ENCODE measurements at places on chromosomes 16 and 17.

- DNase-seq = no peak
Measured at GRCh38 chr17:14098246-14098645, 28.9 kb downstream of the COX10 start.

GRCh38 chr16:8127070-8127469, 463.2 kb downstream of the TMEM114 start:
- no peak for DNase-seq

- DNase-seq = no peak
Measured at GRCh38 chr17:53655591-53655990, 167.1 kb upstream of the KIF2B start.

GRCh38 chr17:36532435-36532975, 2.2 kb downstream of the MYO19 start:
- no peak for DNase-seq

- DNase-seq = peak; percentile 67
Measured at GRCh38 chr16:9092978-9093344, 1.5 kb downstream of the HAPSTR1 start.

DNA sequence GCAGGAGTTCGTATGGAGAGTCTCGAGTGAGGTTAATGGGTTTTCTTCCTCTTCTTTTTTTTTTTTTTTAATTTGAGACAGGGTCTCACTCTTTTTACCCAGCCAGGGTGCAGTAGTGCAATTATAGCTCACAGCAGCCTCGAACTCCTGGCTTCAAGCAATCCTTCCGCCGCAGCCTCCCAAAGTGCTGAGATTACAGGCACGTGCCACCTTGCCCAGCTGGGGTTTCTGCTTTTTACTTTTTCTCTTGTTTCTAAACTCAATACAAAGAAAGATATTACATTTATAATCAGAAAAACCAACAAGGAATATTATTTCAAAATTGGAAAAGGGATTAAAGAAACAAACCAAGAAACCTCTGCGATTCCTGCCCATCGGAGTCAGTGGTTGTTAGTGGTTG, 175.9 kb downstream of the SEC14L1 start:
- DNase-seq = no peak

GRCh38 chr17:41547921-41548843, 20.1 kb upstream of the KRT19 start:
- peak; percentile 76 for DNase-seq

- DNase-seq = no peak
Measured at GRCh38 chr16:74942977-74943918, 41.7 kb downstream of the WDR59 start.

DNA sequence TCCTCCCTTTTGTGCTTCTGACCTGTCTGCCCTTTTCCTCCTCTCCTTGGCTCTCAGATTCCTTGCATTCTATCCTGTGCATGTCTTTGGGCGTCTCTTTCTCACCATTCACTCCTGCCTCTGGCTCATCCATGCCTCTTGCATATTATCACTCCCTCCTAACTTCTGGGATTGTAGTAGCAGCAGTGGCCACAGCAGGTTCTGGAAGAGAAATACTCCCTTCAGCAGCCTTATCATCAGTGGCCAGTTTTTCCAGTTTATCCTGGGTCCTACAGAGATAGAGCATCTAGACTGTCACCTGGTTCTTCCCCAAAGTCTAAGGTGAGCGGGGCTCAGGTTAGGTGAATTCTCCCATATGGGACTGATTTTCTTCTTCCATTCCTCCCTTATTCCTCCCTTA, 354.0 kb upstream of the CCL2 start:
- no peak for DNase-seq

GRCh38 chr17:74528491-74529199, 2.6 kb downstream of the CD300LB start:
- DNase-seq = no peak

DNA sequence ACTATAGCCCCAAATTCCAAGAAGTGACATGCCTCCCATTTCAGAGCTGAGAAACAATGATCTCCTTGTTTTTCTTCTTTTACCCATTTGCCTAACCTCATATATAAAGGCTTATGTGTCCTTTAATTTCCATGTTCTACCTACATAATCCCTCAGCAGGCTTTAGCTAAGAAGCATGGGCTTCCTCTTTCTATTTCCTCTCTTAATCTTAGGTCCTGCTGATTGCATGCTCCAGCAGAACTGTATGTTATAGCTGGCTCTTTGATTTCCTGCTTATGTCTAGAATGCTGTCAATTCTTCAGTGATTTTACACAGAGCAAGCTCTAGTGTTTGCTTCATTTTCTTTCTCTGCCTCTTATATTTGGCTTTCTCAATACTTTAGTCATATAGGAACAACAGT, 151.7 kb upstream of the COX10 start:
- DNase-seq = no peak

DNA sequence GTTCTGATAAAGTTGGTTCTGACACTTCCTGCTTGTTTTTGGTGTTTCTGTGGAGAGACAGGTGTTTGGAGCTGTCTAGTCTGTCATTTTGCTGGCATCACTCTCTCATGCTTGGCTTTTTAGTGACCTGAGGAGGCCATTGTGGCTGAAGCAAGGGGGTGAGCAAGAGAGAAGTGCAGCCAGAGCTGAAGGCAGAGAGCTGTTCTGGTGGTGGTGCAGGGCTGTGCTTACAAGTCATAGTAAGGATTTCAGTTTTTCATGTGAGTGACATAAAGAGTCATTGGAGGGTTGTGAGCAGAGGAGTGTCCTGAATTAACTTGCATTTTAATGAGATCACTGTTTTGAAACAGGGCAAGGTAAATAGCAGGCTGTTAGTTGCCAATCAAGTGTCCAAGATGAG, 97.5 kb downstream of the CHD9 start:
- DNase-seq = no peak

DNA sequence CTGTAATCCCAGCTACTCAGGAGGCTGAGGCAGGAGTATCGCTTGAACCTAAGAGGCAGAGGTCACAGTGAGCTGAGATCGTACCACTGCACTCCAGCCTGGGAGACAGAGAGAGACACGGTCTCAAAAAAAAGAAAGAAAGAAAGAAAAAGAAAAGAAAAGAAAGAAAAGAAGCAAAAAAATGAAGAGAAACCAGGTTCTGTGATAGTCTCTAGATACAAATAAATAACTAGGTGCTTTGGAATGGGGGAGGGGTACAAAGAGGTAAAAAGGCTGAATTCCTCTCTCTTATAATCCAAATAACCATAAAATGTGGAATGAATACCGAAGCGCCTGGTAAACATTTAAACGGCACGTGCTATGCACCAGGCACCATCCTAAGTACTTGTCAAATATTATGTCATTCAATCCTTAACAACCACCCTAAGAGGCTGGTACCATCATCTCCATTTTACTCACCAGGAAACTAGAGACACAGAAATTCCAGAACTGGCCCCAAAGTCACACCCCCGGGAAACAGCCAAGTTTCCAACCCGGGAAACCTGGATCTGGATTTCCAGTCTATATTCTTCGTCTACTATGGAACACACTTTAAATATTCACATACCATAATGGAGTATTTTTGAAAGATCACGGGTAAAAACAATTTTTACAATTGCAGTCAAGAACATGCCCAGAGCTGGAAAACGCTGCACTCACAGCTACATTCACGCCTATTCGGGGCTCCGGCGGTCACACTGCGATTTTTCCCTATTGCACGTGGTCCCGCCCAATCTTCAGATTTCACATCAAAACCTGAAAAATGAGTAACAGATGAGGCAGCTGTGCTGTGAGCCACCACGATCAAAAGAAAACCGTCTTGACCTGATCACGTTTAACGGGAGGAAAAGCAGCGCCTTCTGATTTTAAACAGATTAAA, 10.5 kb downstream of the NXN start:
- DNase-seq = no peak

- no peak for DNase-seq
Measured at GRCh38 chr17:39643271-39643670, 6.3 kb downstream of the STARD3 start.

DNA sequence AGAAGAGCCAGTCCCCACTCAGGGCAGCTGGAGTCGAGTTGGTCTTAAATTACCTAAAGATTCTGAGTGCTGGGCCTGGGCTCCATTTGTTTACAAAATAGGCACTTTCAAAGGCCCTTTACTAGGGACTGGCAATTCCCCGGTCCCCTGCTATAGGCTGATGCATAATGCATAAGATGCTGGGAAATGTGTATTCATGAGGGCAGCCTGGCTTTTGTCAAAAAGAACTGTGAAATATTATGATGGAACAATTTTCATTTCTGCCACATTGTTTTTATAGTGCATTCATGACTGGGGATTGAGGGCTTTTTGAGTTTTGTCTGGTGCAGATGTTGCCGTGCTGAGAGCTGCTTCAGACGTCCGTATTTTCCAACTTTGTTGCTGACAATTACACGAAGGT, 617.0 kb upstream of the CDH5 start:
- DNase-seq = no peak

- peak; percentile 81 for DNase-seq
Measured at GRCh38 chr17:75078284-75079022, 9.3 kb upstream of the SLC16A5 start.

DNA sequence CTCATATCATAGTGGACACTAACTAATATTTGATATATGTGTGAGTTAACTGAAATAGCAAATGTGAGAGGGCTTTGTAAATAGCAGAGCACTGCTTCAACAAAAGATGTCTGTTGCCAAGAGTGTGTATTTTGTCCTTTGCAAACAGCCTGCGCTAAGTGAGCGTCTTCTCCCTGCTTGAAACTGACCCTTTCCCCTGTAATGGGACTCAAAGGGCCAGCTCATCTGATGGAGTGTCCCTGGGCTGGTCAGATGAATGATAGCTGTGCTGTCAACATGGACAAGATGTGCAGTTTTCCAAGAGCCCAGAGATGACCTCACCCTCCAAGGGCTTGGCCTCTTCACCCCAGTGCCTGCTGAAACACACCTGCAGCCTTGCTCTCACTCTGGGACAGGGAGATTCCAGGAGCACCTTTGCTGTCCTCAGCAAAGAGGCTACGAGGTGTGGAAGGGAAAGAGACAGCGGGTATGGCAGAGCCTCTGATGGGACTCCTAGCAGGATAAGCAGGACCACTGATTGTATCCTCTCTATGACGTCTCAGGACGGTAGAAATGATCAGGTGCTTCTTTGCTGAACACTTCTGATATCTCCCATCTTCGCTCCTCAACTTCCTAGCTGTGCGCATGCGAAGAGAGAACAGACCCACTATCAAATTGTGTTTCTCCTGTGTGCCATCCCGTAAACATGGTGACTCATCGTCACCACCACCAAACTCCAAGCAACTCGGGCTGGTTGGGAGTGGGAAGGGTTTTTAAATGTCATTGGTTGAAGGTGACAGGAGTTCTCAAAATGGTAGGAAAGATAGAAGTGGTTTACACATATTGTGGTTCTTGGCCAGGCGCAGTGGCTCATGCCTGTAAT, 35.8 kb upstream of the TBX2 start:
- no peak for DNase-seq

- DNase-seq = no peak
Measured at GRCh38 chr17:80485846-80486245, 9.4 kb upstream of the NPTX1 start.

GRCh38 chr17:16349431-16349830, 3.8 kb downstream of the CENPV start:
- peak; percentile 40 for DNase-seq

DNA sequence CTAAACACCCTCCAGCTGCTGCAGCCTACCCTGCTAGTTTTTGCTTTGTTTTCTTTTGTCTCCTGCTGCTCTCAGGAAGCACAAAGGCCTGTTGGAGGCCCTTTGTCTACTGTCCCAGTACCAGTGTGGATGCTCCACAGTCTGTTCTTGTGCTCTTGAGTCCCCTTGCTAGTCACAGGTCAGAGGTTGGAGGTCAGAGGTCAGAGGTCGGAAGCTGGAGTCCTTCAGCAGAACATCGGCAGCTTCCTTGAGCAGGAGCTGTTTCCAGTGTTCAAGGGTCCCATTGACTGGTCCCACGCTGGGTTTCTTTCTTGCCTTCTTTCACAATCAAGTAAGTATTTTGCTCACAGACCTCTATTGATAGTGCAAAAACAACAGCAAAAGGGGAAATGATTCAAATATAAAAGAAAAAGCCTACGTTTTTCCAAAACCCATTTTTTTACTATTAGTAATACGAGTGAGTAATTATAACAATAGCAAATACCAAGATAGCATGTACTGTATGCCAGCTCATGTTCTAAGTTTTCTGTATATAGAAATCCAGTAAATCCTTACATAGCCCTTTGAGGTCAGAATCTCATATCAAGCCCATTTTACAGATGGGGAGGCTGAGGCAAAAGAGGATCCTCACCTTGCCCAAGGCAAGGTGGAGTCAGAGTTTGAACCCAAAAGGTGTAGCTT, 10.9 kb upstream of the IL34 start:
- no peak for DNase-seq

DNA sequence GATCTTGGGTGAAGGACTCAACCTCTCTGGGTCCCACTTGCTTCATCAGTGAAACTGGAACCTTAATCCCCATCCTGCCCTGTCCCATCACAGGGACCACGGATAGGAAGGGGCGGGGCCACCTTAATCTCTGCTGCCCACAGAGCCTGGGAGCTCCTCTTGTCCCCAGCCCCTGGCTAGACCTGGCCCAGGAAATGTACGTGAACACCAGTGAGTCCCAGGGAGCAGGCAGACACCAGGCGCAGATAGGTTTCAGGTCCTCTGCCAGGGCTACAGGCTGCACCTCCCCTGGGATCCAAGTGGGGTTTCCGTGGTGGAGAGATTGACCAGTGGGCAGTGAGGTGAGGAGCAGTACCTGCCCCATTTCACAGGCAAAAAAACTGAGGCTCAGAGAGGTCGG, 21.0 kb downstream of the RAB11FIP4 start:
- DNase-seq = no peak

GRCh38 chr17:17812211-17813054, 24.4 kb downstream of the SREBF1 start:
- DNase-seq = peak; percentile 86

DNA sequence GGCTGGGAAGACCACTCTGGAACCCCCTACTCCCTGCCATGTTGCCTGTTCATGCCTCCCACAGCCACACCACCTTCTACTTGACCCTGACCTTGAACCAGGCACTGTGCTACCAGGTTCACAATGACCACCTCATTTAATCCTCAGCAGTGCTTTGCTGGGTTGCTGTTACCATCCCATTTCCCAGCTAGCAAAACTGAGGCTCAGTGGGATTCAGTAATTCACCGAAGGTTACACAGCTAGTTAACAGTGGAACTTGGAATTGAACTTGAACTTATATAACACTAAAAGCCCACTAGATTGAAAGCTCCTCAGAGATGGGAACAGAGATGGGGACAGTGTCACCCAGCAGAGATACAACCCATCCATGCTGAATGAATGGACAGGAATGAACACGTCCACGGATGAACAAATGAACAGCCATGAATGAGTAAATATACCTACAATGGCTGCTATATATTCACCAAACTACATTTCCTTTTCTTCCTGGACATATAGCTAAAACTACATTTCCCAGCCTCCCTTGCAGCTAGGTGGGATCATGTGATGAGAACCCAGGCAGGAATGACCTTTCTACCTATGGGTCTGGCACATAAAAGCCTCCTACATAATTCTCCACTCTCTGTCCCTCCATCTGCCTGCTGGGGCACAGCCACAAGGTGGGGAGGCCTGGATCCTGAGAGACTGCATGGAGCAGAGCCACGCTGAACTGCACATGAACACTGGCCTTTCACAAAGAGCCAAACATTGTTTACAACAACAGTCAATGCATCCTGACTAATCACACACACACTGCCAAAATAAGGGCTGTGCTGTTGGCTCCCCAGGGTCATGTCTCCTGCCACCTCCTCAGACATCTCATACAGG, 94.8 kb downstream of the RMI2 start:
- no peak for DNase-seq
